Activated CD8-positive, alpha-beta T cell treated with anti-CD3 and anti-CD28 coated beads for 36 hours (primary cell): ENCODE measurements at places on chromosomes 6 and 20. TPM values are rescaled to one million over a fixed set of nuclear protein-coding genes. Genes with fewer than 3 reads are reported as not detected.

Gene ANKS1A
- 6.0 TPM for total RNA-seq

- DNase-seq: no peak
These were observed 137.7 kb downstream of the RCAN2 start for GRCh38 chr6:46353528-46353927.

DNA sequence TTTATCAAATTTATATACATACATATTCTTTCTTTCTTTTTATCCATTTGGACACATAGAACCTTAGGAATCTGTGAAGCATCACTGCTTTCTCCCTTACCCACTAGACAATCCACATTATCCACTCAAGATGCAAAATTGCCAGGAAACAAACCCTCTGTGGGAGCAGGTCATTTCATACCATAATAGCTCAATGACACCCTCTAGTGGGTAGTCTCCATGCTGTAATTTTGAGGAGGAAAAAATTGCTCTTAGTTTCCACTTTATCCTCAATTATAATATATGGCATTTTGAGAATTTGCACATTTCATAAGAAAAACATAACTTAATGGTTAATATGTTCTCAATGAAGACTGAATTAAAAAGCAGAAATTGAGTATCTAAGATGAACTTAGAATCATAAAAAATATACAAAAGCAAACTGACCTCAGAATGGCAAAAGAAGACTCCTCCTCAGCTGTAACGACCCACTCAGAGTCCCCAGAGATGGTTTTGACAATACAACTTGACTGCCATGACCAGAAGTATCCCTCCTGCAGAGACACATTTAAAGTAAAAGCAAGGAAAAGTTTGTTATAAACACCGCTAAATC lies 164.1 kb downstream of the FRK start:
- no peak for DNase-seq

DNA sequence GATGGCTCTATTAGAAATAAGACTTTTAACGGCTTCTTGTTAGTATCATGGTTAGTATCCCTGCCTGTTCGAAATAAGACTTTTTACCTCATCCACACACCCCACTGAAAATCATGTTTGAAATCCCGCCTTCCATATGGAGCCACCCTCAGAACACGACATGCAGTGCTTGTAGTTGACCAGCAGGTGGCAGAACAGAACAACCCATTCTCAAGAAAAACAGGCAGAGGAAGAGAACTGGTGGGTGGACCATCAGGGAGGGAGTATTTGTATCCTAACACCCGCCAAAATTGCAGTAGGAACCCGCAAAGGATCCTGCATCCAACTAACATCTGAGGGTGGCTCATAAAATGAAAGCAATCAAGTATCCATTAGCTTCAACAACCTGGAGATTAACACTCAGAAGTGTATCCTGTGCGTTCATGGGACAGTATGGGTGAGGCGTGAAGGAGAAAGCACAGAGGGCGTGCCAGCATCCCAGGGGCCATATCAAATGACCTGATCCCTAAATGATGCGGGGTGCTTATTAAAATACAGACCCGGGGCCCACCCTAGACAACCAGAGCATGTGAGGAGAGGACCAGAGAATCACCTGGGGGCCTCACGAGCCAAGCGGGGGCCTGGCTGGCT lies 89.6 kb upstream of the NHSL1 start:
- DNase-seq: peak; percentile 58

DNA sequence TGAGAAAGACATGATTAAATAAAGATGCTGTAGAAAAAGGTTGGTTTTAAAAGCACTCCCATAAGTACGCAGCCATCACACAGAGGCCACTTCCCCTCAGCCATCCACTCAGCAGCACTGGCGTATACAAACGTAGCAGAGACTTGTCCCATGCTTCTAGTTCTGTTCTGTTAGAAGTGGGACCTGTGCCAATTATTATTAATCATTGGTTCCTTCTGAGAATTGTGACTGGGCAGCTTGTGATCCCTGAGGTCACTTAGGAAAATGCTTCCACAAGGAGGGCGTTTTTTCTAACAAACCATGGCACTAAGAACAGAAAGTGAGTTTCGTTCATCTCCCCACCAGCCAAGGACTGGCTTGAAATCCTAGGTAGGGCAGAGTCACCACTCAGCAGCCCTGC lies 53.9 kb downstream of the FAM120B start:
- no peak for DNase-seq

Gene FANCE
- total RNA-seq: 19.4 TPM

GRCh38 chr6:136646377-136646776 lies 96.2 kb upstream of the MAP7 start:
- no peak for DNase-seq
